ENCODE measurements at places on chromosomes 13 and 19.

DNA sequence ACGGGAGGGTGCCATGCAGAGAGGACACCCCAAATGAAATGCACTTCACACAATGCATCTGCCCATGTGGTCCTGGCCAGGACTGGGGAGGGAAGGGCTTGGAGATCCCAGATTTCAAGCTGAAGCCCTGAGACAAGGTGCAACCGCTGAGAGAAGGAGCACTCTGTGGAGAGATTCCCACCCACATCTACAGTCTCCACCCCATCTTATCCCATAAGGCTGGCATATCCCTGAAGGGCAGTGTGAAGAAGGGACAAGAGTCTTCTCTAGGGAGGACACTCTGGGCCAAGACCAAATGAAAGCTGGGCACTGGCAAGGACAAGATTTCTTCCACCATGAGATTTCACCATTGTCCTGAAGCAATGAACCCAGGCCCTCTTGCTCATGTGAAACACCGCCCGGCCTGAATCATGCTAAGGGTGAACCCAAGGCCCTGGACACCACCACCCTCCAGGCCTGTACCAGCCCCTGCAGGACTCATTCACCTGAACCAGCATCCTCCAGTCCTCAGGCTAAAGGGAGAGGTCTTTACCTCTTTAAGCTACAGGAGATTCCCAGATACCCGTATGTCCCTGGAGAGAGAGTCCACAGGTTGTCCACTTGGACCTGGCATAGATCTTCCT lies 20.5 kb downstream of the CEACAM4 start:
- DNase-seq, result no peak

- DNase-seq, result no peak
Measured at GRCh38 chr13:37565425-37565824, 33.1 kb downstream of the POSTN start.

GRCh38 chr19:54081032-54081431 lies at the start of gene TARM1:
Gene TARM1 (minus strand): TSS chr19:54081365. CDS start chr19:54081340, 25 bp downstream.
- DNase-seq, result no peak

- DNase-seq, result no peak
Measured at GRCh38 chr19:45251452-45252354, 632 bp downstream of the MARK4 start.

DNA sequence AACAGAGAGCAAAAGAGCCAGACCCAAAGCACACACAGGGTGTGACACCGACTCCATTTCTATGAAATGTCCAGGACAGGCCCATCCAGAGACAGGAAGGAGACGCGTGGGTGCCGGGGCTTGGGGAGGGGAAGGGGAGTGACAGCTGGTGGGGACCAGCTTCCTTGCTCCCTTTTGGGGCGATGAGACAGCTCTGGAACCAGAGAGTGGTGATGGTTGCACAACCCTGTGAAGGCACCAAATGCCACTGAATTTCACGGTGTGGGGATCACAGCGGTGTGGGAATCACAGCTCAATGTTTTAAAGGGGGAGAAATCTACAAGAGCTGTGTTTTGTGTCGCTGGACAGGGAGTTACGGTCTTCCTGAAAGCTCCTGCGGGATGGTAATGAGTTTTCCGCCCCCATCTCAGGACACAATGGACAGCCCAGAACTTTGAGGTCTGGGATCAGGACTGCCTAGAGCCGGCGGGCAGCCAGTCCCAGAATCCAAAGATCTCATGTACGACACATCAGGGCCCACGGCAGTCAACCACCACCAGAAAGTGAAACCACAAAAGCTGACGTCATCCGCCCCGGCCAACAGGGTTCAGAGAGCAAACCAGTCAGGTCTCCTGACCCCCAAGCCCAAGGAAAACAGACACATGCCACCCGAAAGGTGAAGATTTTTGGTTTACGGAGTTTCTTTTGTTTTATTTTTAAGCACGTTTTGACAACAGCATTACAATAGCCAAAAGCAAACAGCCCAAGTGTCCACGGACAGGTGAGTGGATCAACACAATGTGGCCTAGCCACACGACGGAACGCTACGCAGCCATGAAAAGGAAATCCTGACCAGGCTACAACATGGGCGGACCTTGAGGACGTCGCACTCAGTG lies 7.3 kb downstream of the SGTA start:
- DNase-seq, result peak; percentile 56

GRCh38 chr13:102642029-102642428 lies 45.2 kb downstream of the TPP2 start:
- DNase-seq, result no peak

- no peak for DNase-seq
Measured at GRCh38 chr13:42393573-42394360, 121.8 kb downstream of the AKAP11 start.

GRCh38 chr19:51192689-51193088 lies 32.2 kb upstream of the CD33 start:
- no peak for DNase-seq

- DNase-seq, result no peak
Measured at GRCh38 chr19:23882493-23882892, 32.2 kb upstream of the ZNF726 start.

DNA sequence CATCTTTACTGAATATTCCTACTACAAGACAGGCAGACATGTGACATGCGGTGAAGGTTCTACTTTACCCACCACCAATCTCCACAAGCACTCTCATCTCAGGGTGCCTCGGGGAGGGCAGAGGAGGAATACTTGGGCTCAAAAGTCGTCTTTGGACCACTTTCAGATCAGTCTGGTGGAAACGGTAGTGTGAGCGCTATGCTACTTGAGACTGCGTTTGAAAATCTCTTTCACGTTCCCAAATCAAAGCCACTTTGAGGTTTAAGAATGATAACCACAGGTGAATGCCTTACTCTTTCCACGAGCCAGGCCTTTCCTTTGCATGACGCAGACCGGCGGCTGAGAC lies 1.5 kb upstream of the SOX1 start:
- DNase-seq, result no peak

DNA sequence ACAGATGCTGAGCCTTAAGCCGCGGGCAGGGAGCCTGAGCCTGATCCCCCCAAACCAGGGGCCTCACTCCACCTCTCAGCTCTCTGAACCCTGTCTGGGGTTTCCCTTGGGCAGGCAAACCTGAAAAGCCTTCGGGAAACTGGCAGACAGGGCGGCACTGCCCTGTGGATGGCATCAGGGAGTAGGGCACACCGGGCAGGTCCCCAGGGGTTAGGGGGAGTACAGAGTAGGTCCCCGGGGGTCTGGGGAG lies 9.7 kb downstream of the MKNK2 start:
- DNase-seq, result no peak

DNA sequence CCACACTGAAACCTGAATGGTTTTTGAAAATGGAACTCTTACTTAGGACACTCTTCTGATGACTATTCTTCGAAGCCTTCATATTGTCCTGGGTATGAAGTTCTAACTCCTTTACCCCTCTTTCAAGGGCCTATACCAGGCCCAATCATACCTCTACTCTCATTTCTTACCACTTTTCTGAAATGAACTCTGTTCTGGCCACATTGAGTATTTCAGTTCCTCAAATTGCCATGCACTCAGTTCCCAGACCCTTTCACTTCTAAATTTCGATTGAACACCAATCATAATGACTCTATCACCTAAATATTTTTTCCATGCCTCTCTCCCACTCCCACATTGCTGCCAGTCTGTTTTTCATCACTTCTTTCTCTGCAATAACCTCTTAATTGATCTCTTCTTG lies 53.7 kb downstream of the LACC1 start:
- DNase-seq, result no peak

DNA sequence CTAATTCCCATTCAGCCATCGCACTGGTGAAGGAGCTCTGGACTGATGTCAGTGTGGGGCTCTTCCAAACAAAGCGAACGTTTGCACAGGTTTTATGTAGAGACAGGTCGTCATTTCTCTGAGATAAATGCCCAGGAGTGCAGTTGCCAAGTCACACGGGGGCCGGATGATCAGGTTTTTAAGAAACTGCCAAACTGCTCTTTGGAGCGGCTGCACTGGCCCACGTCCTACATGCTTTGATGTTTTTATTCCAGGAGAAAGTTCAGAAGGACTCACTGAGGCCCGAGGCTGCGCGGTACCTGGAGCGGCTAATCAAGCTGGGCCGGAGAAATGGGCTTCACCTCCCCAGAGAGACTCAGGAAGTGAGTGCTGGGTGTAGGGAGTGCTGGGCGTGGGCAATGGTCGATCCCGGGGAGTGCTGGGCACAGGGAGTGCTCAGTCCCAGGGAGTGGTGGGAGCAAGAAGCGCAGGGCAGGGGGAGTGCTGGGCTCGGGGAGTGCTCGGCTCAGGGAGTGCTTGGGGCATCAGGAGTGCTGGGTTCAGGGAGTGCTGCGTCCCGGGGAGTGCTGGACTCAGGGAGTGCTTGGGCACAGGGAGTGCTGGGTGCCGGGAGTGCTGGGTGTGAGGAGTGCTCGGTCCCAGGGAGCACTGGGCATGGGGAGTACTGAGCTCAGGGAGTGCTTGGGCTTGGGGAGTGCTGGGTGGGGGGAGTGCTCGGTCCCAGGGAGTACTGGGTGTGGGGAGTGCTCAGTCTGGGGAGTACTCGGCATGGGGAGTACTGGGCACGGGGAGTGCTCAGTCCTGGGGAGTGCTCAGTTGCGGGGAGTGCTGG lies 10.7 kb downstream of the THOP1 start:
- no peak for DNase-seq

GRCh38 chr19:1861599-1862031 lies 1.8 kb downstream of the KLF16 start:
- no peak for DNase-seq

DNA sequence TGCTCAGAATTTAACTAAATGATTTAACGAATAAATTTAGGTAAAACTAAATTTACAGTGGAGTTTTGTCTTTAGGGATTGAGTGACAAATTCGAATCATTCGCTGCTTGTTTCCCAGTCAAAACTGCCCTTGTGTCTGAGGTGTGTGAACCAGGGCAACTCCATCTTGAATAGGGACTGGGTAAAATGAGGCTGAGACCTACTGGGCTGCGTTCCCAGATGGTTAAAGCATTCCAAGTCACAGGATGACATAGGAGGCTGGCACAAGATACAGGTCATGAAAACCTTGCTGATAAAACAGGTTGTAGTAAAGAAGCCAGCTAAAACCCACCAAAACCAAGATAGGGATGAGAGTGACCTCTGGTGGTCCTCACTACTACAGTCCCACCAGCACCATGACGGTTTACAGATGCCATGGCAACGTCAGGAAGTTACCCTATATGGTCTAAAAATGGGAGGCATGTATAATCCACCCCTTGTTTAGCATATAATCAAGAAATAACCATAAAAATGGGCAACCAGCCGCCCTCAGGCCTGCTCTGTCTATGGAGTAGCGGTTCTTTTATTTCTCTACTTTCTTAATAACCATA lies 10.2 kb upstream of the ANKRD10 start:
- no peak for DNase-seq

DNA sequence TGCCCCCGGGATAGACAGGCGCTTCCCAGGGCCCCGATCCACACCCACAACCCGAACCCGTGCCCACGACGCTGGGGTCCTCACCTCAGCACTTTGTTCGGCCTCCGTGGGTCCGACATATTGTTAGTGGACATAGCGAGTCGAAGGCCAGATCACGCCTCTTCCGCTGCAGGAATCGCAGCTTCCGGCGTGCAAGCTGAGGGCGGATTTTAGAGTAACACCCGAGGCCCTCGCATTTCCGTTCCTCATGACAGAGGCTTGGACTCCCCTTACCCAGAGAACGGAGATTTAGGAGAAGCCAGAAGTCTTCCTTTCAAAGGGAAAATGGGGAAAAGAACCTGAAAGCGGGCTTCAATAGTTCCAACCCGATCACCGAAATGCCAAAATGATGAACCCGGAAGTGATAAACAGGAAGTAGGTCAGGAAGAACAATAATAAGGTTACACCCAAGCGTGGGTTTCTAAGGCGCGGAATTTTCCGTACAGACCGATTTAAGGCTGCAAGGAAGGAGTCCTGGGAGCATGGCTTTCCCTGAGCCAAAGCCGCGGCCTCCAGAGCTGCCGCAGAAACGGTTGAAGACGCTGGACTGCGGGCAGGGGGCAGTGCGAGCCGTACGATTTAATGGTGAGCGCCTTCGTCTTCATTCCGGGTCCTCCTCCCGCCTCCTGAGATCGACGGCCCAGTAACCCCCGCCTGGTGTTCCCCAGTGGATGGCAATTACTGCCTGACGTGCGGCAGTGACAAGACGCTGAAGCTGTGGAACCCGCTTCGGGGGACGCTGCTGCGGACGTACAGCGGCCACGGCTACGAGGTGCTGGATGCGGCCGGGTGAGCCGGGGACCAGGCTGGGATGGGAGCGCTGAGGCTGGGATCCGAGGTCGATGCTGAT lies 2.9 kb downstream of the WDR83 start:
- peak; percentile 47 for DNase-seq

DNA sequence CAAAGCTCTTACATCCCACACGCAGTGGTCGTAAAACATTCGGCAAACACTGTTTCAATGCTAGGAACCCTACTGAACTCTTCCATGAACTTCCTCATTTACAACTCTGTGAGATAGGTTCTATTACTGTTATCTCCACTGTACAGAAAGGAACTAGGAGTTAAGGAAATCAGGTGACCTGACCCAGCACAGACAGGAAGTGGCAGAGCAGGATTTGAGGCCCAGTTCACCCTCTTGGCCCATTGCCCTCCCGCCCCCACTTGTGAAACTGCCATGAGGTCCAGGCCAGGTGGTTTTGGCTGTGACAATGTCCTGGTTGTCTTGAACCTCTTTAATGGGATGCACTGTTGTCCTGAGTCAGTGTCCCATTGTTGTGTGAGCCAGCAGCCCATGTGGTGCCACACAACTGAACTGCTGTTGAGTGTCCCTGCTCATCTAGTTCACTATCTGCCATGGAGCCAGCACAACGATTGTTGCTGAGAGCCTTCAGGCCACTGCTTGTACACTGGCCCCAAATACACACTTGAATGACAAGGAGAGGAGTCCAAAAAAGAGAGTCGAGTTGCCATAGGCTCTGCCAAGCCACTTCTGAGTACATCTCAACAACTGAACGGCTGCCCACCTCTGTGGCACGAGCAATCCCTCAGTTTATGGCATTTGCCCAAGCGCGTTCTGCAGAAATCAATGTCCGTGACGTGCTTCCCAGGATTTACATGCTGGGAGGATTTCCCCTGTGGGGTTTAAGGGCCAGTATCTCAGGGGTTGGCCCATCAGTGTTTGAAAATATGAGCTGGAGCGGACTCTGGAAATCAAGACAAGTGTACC lies 484.6 kb downstream of the TSHZ3 start:
- no peak for DNase-seq

DNA sequence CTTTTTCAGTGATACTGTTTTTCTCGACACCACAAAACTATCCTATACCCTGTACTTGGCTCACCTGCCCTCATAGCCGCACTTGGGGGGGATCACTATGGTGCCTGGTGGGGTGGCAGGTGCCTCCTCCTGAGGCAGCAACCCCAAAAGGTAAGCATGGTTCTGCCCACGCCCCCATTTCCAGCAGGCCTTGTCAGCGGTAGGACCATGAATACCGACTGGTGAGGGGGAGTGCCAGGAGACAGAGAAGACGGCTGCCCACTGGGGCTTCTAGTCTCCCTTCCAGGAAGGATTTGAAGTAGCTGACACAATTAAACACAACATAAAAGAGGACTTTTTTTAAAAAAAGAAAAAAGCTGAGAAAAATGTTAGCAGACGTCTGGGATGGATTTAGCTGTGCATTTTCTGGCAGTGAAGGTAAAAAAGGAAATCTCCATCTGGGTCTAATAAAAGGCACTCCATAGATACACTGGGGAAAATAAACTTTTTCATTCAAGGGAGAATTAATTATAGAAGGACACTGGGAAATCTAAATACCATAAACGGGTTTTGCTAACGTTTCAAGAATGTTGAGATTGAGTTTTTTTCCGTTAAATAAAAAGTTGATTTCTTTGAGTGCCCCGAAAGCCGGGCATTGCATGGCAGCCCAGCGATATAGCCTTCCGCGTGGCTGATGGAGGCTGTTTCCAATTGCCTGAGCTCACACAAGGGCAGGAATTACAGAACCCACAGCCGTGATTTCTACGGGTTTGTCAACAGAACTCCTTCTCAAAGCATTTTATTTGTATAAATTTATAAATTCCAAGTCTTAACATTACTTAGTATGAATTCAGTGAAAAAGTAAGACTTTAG lies 45.1 kb downstream of the ATP11A start:
- no peak for DNase-seq
